Fibroblast of lung (primary cell): ENCODE measurements at places on chromosomes 7 and 10. TPM values are rescaled to one million over a fixed set of nuclear protein-coding genes. Genes with fewer than 3 reads are reported as not detected.

- no peak for DNase-seq
- no peaks in the 10 kb centered on the region for H3K27me3 ChIP-seq
- peaks cover 7% of the 10 kb centered on the region for H3K4me1 ChIP-seq
- H3K36me3 ChIP-seq = no peaks in the 10 kb centered on the region
These were observed 598 bp downstream of the JAZF1 start for GRCh38 chr7:28180031-28180363.

MRC1 gene
- under 0.01 TPM in 1 of 2 replicates, not detected in the other for total RNA-seq

DNA sequence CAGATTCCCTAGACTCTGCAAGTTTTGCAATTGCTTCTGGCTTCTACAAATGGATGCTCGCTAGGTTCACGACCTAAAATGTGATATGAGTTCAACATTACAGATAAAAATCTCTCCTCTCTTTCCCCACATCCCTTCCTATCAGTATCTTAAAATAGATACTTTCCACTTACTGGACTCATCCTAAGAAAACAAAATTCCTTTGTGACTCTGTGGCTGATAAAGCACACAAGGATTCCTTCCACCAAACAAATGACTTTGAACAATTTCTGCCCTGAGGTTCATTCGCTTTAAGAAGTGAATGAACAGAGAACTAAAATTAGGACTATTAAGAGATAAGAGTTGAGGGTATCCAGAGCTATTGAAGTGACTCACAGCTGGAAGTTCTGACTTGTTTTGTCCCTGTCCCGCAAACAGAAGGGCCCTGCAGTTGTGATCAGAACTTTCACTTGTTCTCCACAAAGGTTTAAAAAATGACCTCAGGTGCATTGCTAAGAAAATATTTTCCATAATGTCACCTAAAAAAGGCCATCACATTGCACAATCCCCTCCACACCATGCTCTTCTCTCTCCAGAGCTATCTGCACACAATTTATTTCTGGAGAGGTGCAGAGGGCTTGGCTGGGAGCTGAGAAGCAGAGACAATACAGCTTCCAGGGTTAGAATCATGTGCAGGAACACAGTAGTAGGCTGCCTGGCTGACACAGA, 96.1 kb downstream of the PIP4K2A start:
- H3K27ac ChIP-seq = peak overlapping the region; percentile 31
- H3K27me3 ChIP-seq = no peaks in the 10 kb centered on the region
- H3K36me3 ChIP-seq = no peaks in the 10 kb centered on the region
- no peak for DNase-seq

PPP3CB gene
- 21.3 and 27.1 TPM in 2 replicates for total RNA-seq

CFAP58 gene
- total RNA-seq = 0.26 and 0.33 TPM in 2 replicates

PTCD1 gene
- total RNA-seq = 7.2 and 8.1 TPM in 2 replicates
